ENCODE measurements at places on chromosomes 2 and 18. TPM values are rescaled to one million over a fixed set of nuclear protein-coding genes. Genes with fewer than 3 reads are reported as not detected.

GRCh38 chr2:112622528-112622849 lies 23.2 kb upstream of the SLC20A1 start:
- DNase-seq: no peak

The CD226 gene
- polyA plus RNA-seq: 103 TPM

- DNase-seq: no peak
Observed at GRCh38 chr2:67733517-67733916, 329.3 kb downstream of the C1D start.

The CYP20A1 gene
- 25.6 TPM for polyA plus RNA-seq

DNA sequence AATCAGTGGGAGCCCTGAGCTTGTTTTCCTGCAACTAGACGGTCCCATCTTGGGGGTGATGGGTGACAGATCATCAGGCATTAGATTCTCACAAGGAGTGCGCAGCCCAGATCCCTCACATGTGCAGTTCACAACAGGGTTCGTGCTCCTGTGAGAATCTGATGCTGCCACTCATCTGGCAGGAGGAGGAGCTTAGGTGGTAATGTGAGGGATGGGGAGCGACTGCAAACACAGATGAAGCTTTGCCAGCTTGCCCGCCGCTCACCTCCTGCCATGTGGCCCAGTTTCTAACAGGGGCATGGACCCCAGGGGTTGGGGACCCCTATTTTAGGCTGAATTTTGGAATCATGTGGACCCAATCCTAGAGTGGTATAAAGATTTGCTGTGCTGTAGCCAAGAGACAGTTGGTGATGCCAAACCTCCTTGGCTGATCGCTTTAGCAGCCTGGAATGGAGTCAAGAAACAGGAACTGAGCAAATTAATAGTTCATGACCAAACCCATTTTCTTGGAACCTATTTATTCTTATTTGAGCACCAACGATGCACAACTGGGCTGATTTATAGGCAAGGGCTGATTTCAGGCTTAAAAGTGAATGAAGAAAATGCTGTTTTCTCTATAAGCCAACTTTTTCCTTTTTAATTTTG lies 25.7 kb downstream of the LPIN1 start:
- DNase-seq: no peak

The PLEK gene
- polyA plus RNA-seq: 535 TPM

GRCh38 chr2:101305492-101306078 lies 2.9 kb downstream of the RNF149 start:
- DNase-seq: no peak

All from immature natural killer cell (primary cell).